H9 (cell line): ENCODE measurements at places on chromosomes 2 and 18.
A peak's percentile ranks its signal among the peaks of the same experiment; 100 is the strongest.

DNA sequence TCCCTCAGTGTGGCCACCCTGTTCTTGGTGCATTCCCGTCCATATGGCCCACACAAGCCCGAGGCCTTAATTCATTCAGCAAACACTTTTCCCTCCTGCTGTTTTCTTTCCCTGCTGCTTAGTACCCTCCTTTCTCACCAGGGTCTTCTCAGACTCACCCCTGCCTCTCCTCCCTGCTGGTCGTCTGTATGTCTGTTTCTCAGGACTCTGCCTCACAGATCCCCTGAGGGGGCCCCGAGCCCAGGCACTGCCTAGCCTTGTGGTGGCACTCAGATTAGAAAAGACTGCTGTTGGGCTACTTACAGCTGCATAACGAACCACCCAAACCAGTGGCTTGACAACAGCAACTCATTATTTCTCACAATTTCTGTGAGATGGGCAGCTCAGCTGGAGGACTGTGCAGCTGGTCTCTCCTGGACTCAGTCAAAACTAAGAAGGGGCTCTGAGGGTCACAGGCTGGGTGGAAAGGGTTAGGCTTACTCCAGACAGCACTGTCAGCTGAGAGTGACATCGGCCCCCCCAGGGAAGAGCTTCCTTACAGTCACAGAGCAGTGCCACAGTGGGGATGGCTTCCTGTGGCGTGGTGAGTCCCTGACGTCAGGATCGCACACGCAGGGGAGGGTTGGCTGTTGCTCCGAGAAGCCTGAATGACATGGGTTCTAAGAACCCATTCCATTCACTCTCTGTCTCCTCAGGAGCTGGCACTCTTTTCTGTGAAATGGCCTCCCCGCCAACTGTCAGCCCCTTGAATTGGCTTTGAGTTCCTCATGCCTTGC, 139.0 kb downstream of the UXS1 start:
- no peak for DNase-seq
- H3K27ac ChIP-seq, result no peak overlapping the region
- H3K36me3 ChIP-seq, result peaks cover 4% of the 10 kb centered on the region
- H3K27me3 ChIP-seq, result no peaks in the 10 kb centered on the region

GRCh38 chr2:30678410-30679137, 128.7 kb downstream of the CAPN13 start:
- no peaks in the 10 kb centered on the region for H3K36me3 ChIP-seq
- H3K27ac ChIP-seq, result no peak overlapping the region
- H3K4me1 ChIP-seq, result no peaks in the 10 kb centered on the region
- no peaks in the 10 kb centered on the region for H3K27me3 ChIP-seq

DNA sequence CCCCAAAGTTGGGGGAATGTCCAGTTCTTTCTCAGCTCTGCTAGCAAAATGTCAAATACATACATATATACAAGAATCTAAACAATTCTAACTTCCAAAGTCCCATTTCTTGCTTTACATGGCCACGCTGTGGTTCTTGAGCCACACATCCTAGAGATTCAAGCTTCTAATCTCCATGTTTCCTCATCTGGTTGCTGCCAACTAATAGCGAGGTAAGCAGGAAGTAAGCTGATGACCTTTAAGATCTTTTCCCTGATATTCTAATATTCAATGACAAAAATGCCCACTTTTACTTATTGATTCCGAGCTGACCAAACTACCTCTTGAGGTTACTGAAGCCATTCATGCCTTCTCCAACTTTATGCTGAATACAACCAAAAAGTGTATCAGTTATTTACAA, 3.3 kb downstream of the VPS54 start:
- H3K27me3 ChIP-seq, result no peaks in the 10 kb centered on the region
- H3K27ac ChIP-seq, result no peak overlapping the region
- no peaks in the 10 kb centered on the region for H3K4me1 ChIP-seq
- no peaks in the 10 kb centered on the region for H3K36me3 ChIP-seq

- no peak for DNase-seq
- H3K4me1 ChIP-seq, result peaks cover 2% of the 10 kb centered on the region; the same call in 1 of the 2 replicates
- no peak overlapping the region for H3K27ac ChIP-seq
- H3K36me3 ChIP-seq, result peaks cover 17% of the 10 kb centered on the region
These were observed 149.7 kb upstream of the KLHL29 start for GRCh38 chr2:23235292-23235691.

DNA sequence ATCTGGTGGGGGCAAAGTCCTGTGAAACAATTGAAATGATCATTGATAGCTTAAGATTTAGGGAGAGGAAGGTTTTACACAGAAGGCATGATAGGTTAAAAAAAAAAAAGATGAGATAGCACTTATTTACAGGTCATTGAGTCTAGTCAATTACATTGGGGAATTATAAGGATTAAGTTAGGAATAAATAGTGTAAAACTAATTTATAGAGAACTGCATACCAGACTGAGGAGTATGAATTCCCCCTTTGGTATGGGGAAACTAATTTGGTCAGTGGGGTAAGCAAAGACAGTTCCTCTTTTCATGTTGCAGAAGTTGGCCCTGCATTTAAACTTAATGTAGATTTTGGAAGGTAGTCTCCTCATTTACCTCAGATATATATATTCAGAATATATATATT, 10.8 kb downstream of the GLS start:
- peaks cover 6% of the 10 kb centered on the region; the same call in 2 of the 3 replicates for H3K36me3 ChIP-seq
- H3K27me3 ChIP-seq, result no peaks in the 10 kb centered on the region
- DNase-seq, result no peak

DNA sequence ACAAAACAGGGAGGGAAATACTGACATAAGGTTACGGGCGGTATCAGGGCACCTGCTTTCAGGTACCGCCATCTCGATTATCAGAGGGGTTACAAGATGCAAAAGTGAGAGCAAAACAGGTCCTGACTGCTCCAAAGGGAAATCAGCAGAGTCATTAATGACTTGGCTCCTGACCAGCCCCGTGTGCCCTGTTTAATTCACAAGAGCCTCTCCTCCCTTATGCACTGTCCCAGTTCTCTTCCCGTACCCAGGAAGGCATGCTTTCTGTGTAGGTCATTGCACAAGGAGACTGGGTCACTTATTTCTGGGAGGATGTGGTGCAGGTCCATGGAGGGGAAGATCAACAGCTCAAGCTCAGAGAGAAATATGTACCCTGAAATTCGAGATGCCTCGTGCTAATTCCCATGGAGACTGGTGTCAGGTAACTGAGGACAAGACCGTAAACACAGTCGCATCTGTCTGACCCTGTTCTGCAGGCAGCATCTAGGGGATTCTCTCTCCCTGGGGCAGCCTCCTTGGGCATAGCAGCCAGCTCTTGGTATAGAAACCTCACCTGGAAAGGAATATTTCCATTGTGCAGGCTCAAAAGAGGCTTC, 79.9 kb downstream of the HNRNPLL start:
- DNase-seq, result no peak
- no peaks in the 10 kb centered on the region for H3K27me3 ChIP-seq
- H3K27ac ChIP-seq, result no peak overlapping the region
- H3K4me1 ChIP-seq, result peaks cover 9% of the 10 kb centered on the region; the same call in 1 of the 2 replicates

- no peaks in the 10 kb centered on the region; the same call in 1 of the 2 replicates for H3K4me1 ChIP-seq
- peaks cover 2% of the 10 kb centered on the region; the same call in 1 of the 2 replicates for H3K27me3 ChIP-seq
- DNase-seq, result no peak
- H3K4me3 ChIP-seq, result no peak overlapping the region
These were observed 5.6 kb downstream of the ARL4C start for GRCh38 chr2:234491281-234491680.

DNA sequence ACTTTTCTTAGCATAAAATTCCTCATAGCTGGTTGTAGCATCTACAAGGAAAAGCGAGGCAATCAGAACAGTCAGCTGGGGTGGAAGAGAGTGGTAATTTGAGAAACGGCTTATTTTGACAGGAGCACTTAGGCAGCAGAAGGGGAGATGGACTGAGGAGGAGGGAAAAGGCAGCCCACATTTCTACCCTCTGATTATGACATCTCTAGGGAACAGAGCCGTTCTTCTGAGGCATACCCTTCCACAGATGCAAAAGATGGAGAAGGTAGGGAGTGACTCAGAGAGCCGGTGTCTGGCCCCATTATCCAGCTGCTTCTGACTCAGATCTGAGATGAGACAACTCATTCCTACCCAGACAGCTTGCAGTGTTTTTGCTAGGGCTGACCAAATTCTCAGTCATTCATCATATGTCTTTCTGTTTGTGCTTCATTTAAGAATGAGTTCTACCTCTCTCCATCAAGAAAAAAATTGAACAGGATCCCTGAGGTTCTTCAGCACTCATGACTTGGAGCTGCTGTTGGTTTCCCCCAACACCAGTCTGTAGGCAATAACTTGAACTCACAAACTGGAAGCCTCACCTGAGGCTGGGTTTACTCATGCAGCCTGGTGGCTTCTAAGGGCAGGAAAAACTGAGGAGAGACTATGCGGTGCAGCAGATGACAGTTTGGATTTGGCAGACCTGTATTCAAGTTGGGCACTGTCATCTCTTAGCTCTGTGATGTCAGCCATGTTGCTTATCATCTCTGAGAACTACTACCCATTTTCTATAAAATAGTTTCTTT, 15.9 kb upstream of the SEC11C start:
- H3K27ac ChIP-seq, result no peak overlapping the region
- no peak overlapping the region for H3K4me3 ChIP-seq
- no peaks in the 10 kb centered on the region for H3K4me1 ChIP-seq
- no peaks in the 10 kb centered on the region for H3K36me3 ChIP-seq
- no peak for DNase-seq
- no peaks in the 10 kb centered on the region for H3K27me3 ChIP-seq

DNA sequence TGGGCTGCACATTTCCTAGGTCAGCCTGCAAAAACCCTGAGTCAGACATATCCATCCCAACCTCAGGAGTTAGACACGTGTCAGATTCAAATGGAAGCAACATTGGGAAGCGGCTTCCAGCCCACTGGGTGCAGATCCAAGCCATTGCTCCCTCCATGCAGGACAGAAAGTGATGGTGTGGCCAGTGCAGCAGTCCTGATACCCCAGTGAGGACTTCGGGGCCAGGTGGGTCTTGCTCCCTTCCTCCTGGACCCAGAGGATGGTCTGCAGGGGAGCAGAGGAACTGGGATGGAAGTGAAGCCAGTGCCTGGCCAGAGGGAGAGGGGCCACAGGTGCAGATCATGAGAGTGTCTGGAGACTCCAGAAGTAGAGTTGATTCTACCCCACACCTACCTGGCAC, 252.0 kb downstream of the FAM210A start:
- no peak overlapping the region for H3K4me3 ChIP-seq
- H3K36me3 ChIP-seq, result no peaks in the 10 kb centered on the region
- no peak overlapping the region for H3K27ac ChIP-seq
- H3K4me1 ChIP-seq, result no peaks in the 10 kb centered on the region
- no peak for DNase-seq

- H3K36me3 ChIP-seq, result no peaks in the 10 kb centered on the region
- no peak overlapping the region for H3K4me3 ChIP-seq
- no peaks in the 10 kb centered on the region; the same call in 1 of the 2 replicates for H3K4me1 ChIP-seq
- DNase-seq, result no peak
- H3K27me3 ChIP-seq, result no peaks in the 10 kb centered on the region
These were observed 8.8 kb upstream of the CABLES1 start for GRCh38 chr18:23126376-23127056.

- H3K4me1 ChIP-seq, result peaks cover 4% of the 10 kb centered on the region
- H3K36me3 ChIP-seq, result peaks cover under 1% of the 10 kb centered on the region; the same call in 1 of the 2 replicates
- no peaks in the 10 kb centered on the region for H3K27me3 ChIP-seq
- no peak overlapping the region for H3K27ac ChIP-seq
- DNase-seq, result no peak
These were observed 15.5 kb upstream of the NFU1 start for GRCh38 chr2:69452687-69453086.

- H3K36me3 ChIP-seq, result no peaks in the 10 kb centered on the region
- no peak overlapping the region for H3K27ac ChIP-seq
- H3K4me1 ChIP-seq, result peaks cover 8% of the 10 kb centered on the region
- no peaks in the 10 kb centered on the region for H3K27me3 ChIP-seq
- DNase-seq, result no peak
- no peak overlapping the region for H3K4me3 ChIP-seq
These were observed 320.1 kb downstream of the PIK3C3 start for GRCh38 chr18:42275138-42275535.

DNA sequence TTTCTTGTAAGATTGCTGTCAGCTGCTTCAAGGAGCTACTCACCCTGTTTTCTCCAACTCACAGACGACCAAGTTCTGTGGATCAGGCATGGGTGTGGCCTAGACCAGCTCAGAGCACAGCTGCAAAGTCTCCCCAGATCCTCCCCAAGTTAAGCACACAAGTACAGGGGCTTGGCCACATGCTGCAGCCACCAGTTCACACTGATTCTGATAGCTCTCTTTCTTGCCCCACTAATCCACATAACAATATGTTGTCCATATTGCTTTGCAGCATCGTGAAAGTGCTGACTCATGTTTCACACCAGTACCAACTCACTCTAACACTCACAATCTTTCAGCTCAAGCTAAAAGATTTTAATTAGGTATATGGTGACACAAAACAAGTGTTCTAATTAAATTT, 437.0 kb downstream of the PARD3B start:
- no peaks in the 10 kb centered on the region; the same call in 1 of the 2 replicates for H3K4me1 ChIP-seq
- H3K27me3 ChIP-seq, result no peaks in the 10 kb centered on the region
- H3K27ac ChIP-seq, result no peak overlapping the region
- peak; percentile 36 for DNase-seq
- no peaks in the 10 kb centered on the region for H3K36me3 ChIP-seq

- no peak for DNase-seq
- H3K27me3 ChIP-seq, result no peaks in the 10 kb centered on the region
- peaks cover 25% of the 10 kb centered on the region; the same call in 1 of the 2 replicates for H3K36me3 ChIP-seq
- no peak overlapping the region for H3K27ac ChIP-seq
- H3K4me3 ChIP-seq, result no peak overlapping the region
These were observed 51.4 kb downstream of the TRAPPC12 start for GRCh38 chr2:3430740-3431490.

DNA sequence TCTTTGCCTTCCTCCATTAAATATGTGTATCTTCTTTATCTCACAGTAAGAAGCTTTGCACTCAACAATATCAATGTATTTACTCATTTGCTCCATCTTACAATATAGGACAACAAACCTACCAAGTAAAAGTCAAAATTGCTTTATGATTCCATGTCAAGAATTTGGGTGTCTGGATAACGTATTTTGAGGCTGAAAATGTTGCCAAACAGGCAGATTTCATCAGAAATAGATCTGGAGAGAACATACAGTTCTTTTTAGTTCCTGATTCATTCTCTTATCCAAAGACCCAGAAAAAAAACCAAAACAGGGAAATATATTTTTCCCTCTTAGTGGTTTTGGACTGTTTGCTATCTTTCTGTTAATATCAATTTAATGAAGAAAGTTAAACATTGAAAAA, 621.1 kb downstream of the STK39 start:
- H3K4me3 ChIP-seq, result no peak overlapping the region
- peaks cover 3% of the 10 kb centered on the region; the same call in 1 of the 2 replicates for H3K36me3 ChIP-seq
- H3K4me1 ChIP-seq, result no peaks in the 10 kb centered on the region
- no peaks in the 10 kb centered on the region for H3K27me3 ChIP-seq
- no peak for DNase-seq
